ENCODE measurements at places on chromosomes 7 and 10.
A peak's percentile ranks its signal among the peaks of the same experiment; 100 is the strongest.

DNA sequence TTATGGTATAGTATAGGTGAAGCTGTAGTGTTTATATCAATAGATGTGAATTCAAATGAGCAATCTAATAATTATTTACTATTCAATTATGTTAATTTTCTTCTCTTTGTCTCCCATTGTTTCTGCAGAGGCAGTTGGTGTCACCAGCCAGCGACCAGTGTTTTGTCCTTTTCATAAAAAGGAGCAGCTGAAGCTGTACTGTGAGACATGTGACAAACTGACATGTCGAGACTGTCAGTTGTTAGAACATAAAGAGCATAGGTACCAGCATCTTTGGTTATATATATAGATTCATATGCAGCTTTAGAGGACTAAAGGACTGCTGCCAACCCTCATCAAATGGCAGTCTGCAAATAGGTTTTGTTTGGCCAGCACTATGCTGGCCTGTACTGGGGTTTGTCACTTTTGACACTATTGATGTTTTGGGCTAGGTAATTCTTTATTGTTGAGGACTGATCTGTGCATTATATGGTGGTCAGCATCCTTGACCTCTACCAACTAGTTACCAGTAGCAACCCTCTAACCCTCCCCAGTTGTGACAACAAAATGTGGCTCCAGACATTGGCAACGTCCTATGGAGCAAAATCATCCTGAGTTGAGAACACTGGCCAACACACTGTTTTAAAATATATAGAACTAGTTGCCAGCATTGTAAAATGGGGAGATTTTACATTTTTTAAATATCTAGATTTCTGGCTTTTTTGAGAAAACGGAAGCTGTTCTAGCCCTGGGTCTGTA lies 59.2 kb downstream of the TRIM24 start:
- no peak for DNase-seq

DNA sequence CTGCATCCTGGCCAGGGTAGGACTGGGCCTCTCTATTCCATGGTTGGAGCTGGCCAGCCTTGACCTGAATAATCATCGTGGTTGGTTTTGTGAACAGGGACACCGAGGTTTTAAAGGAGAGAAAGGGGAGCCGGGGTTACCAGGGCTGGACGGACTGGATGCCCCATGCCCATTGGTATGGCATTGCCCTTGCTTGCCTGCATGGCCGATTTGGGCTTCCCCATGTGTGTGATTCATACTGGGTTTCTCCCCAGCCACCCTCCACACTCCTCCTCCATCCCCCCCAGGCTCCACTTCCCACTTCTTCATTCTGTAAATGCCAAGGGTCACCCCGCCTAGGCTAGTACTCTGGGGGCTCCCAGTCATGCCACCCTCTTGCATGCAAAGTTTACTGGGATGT lies 98.8 kb upstream of the MACROH2A2 start:
- no peak for DNase-seq

DNA sequence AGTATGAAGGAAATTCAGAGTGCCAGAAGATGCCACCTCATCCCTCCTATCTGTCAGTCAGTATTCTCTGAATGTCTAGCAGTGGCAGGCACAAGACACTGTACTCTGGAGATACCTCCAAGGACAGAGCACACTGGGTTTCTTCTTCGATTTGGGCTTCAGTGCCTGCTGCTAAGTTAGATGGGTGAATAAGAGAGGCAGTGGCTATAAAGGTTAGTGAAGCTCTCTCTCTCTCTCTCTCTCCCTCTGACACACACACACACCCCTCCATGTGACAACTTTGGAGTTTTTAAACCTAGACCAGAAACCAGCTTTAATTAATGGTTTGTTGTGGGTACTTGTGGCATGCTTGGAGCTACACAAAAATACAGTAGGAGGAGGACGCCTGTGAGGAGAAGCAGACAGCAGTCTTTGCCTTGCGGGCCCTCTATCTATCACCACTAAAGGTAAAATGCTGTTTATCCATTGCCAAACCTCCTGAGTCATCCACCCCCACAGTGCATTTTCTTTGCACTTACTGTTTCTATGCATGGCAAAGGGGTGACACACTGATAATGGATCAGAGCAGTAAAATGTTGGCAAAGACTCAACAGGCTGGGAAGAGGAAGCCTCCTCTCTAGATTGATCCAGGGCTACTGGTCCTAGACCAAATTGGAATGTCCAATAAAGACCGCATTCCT lies 102.5 kb downstream of the TRIL start:
- DNase-seq = no peak

DNA sequence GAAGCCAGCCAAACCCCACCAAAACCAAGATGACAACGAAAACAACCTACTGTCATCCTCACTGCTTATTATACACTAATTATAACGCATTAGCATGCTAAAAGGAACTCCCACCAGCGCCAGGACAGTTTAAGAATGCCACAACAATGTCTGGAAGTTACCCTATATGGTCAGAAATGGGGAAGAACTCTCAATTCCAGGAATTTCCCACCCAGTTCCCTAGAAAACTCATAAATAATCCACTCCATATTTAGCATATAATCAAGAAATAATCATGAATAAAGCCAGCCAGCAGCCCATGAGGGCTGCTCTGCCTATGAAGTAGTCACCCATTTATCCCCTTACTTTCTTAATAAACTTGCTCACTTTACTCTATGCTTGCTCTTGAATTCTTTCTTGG lies 20.8 kb downstream of the MICU1 start:
- no peak for DNase-seq

GRCh38 chr7:85593355-85593754 lies 406.5 kb upstream of the SEMA3D start:
- no peak for DNase-seq

GRCh38 chr7:4683043-4683883 lies 1.2 kb downstream of the FOXK1 start:
- DNase-seq = peak; percentile 15

DNA sequence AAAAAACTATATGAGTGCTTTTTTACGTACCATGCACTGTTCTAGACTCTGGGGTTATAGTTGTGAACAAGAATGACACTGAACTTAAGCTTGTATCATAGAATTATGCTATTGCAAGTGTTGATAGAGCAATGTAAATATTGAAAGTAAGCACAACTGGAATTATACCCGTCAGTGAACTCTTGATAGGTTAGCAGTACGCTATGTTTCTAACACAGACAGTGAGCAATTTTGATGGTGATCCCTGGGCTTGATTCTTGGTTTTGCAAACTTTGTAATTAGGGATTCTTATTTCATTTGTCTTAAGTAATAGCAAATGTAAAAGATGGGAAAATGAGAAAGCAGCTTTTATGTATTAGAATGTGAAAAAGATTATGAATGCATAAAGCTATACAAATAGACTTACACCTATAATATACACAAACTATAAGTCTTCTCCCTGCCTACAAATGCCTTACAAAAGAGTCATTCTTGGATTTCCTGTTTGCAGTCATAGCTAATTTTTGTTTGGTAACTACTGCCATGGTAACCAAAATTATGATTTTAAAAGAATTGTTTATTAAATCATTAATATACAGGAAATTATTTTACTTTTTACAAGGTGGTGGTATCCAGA lies 6.7 kb downstream of the TES start:
- DNase-seq = no peak

- no peak for DNase-seq
Observed at GRCh38 chr10:63657761-63658160, 136.6 kb downstream of the REEP3 start.

- no peak for DNase-seq
Observed at GRCh38 chr10:60662917-60663614, 115.2 kb upstream of the CDK1 start.

DNA sequence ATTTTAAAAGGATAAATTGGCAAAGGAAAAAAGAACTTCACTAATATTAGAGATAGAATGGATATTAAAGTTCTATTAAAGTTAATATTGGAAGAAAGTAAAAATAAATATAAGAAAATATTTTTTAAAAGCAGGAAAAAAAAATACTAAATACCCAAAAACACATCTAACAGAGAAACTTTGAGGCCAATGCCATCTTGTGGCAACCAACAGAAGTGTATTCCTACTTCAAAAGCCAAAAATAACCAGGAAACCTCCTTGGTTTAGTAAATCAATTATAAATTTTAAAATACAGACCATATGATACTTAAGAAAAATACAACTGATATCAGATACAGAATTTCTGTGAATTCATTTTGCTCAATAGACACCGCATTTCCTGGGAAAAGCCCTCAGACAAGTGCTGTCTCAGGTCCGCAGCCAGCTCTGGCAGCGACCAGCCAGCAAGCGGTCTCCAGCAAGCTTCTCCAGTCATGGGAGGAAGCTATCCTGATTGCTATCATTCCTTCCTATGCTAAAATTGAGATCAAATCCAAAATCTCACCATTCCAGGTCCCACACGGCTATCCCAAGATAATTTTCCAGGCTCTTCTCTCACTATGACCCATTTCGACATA lies 65.3 kb downstream of the LMBR1 start:
- DNase-seq = no peak

GRCh38 chr10:62559481-62560200 lies 185.5 kb downstream of the ZNF365 start:
- no peak for DNase-seq

- no peak for DNase-seq
Observed at GRCh38 chr10:125547010-125547650, 135.8 kb downstream of the TEX36 start.

GRCh38 chr7:158469396-158470051 lies 118.1 kb downstream of the PTPRN2 start:
- no peak for DNase-seq

GRCh38 chr7:111012799-111013675 lies 77.9 kb upstream of the LRRN3 start:
- no peak for DNase-seq

DNA sequence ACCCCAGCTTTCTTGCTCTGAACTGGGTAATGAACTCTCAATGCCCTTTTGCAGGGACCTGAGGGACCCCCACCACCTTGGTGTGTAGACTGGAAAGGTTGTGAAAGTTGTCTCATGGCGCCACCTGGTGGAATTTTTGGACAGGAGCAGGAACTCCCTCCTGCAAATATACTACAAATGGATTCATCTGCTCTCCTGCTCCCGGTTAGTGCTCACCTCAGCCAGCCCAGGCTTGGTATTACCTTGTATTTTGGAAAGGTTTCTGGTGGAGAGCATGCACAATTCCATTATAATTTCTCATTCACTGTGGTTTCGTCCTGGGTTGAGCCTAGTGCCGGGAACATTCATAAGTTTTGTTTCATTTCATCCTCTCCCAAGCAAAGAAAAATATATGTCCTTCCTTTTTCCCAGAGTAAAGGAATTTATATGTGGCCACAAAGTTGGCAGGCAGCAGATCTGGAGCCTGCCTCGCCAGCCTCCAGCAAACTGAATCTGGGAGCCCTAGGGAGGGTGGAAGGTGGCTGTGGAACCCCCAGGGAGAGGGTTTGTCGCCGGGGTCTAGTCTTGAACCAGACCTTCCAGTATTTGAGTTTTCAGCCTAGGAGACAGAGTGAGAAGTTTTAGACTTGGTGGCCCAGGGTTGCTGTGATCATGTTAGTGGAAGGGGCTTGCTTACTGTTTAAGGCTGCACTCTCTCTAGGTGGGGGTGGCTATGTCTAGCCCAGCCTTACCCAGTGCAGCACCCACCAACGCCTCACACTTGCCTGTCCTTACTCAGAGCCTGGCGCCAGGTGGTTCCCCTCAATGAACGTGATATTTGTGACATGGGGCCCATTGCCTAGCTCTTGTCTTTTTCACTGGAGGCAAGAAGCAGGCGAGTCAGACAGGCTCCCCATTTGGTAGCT lies 9.5 kb downstream of the FAM241B start:
- peak; percentile 36 for DNase-seq

- DNase-seq = no peak
Observed at GRCh38 chr10:6769704-6770417, 189.8 kb upstream of the PRKCQ start.

DNA sequence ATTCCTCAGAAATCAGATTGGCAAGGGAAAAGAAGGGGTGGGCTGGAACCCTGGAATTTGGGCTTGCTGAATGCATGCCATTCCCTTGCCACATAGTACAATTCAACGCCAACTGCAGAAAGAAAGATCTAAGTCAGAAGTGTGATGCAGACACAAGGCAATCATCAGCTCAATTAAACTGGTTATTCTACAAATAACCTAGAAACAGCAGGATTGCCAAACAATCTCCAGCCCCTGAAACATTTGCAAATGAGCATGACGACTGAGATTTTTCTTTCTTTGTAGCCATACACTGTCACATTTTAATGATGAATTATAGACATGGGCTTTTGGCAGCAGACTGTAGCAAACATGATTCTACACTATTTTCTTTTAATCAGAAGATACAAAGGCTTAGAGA lies 16.5 kb upstream of the CREB5 start:
- no peak for DNase-seq

DNA sequence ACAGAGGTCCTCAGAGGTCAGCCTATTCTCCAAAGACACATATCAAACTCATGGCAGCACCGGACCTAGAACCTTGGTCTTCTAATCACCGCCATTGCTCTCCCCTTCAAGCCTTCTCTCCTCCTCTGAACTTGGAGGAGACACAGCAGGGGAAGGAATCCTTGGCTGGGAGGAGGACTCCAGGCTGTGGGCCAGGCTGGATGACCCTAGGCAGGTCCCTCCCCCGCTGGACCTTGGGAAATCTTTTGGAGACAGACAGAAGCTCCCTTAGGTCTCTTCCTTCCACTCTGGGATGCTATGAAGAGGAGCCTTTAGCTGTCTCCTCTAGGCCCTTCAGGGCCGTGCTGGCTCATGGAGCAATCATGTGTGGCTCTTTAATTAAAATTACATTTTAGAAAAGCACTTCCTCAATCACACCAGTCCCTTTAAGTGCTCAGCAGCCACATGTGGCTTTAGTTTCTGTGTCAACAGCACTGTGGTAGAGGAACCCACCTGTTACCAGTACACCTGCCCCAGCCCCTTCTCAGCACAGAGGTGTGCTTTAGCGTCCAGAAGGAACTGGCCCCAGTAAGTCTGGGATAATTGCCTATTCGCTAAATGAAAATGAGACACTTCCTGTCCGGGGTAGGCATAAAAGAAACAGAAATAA lies 238.2 kb downstream of the CELF2 start:
- no peak for DNase-seq

DNA sequence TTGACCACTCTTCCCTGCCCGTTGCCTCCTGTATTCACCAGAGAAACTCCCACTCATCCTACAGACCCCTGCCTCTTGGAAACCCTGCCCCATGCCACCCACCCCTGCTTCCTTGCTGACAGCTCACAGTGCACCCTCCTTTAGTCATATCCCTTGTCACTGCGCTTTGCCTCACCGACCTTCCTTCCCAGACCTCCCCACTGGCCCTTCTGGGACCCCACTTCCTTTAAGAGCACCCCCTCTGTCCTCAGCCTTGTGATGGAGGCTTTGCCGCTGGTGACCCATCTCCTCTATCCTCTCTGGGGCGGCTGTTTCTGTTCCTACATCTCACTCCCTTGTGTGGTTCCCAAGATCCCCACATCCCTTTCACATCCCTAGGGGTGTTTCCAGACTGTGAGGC lies 92.8 kb upstream of the ZMIZ1 start:
- DNase-seq = no peak

DNA sequence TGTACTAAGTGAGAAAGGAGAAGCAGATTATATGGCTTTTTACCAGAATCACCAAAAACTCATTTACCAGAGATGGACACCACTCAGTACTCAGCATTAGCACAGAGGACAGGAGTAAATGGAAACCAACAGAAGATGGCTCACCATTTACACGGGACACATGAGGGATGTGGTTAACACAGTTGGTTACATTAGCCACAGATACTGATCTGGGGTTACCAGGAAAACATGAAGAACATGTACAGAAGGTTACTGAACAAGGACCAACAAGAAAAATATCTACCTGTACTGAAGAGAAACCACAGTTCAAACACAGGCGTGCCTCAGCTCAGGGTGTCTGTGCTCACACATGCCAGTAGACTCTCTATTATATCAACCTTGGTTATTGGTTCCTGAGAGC lies 1285.8 kb upstream of the SORCS1 start:
- DNase-seq = no peak

- no peak for DNase-seq
Observed at GRCh38 chr10:127228195-127228787, 31.9 kb upstream of the INSYN2A start.
